Stimulated activated CD8-positive, alpha-beta memory T cell treated with anti-CD3 and anti-CD28 coated beads, Interleukin-4, amount 100 ng/mL, for 1 hour (primary cell): ENCODE measurements at places on chromosomes 12 and 14.
A peak's percentile ranks its signal among the peaks of the same experiment; 100 is the strongest.

- no peak for DNase-seq
Observed at GRCh38 chr12:57998251-57998650, 56.9 kb downstream of the ATP23 start.

- DNase-seq: no peak
Observed at GRCh38 chr12:61750604-61751003, 509.6 kb upstream of the USP15 start.

DNA sequence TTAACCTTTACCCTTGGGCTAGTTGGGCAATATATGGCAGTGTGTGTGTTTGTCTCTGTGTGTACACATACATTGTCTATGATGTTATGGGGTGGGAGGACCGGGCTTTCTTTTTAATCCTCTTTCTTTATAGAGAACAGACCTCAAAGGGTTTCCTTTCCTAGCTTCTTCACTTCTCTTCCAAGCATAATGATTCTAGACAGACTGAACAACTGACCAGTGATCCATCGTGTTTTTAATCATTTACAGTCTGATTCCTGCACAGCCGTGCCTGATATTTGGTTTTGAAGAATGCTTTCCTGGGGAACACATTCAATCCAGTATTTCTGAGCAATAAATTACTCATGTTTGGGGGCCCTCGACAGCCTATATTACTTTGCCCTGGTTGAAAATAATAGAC lies 481.1 kb upstream of the DCN start:
- DNase-seq: no peak

DNA sequence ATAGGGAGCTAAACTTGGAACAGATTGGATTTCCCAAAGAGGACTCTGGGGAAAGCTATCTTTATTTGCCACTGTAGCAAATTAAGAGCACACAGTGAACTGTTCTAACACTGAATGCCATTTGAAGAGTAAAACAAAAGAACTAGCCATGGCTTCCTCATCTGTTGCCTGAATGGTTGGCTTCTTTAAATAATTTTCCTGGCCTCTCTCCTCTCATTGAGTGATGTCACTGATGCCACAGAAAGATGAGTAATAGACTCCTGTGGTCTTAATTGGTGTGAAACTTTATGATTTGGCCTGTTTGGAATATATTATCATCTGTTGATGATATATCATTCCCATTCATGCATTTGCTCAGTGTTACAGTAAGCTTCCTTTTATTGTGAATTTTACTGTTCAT lies 42.5 kb downstream of the WDR20 start:
- DNase-seq: no peak

- no peak for DNase-seq
Observed at GRCh38 chr12:9872162-9872561, 3.0 kb upstream of the CLEC2B start.

DNA sequence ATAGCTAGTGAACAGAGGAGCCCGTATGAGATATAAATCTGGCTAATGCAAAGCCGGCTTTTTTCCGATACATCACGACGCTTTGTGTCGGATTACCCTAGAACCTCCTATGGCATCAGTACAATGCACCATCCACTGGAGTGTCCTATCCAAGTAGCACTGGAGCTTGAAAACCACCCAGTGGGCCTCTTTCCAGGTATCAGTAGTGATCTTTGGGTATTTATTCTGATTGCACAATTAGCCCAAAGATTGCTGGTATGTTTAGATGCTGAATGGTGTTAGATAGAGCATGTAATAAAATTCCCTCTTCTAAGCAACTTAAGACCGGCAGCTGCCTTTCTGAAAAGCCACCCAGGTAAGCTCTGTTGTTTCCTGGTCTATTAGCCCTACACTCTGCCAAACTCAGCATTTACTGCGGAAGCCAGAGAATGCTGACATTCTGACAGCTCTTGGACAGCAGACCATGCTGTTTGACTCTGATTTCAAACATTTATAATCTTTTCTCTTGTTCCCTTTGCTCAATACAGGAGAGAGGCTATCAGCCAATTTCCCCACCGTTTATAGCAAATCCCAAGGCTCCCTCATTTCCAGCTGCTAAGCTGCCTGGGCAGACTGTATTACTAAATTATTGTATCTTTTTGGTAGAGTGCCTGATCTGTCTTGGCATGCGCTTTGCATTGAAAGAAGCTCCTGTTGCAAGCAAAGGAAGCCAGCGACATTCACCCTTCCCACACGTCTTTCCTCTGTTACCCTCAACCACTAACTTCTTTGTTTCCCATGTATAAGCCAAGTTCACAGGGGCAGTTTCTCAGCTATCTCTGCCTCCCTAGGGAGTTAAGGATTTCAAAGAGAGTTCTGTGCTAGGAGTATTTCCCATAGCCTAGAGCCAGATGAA lies 388.3 kb upstream of the GARIN6 start:
- DNase-seq: no peak

DNA sequence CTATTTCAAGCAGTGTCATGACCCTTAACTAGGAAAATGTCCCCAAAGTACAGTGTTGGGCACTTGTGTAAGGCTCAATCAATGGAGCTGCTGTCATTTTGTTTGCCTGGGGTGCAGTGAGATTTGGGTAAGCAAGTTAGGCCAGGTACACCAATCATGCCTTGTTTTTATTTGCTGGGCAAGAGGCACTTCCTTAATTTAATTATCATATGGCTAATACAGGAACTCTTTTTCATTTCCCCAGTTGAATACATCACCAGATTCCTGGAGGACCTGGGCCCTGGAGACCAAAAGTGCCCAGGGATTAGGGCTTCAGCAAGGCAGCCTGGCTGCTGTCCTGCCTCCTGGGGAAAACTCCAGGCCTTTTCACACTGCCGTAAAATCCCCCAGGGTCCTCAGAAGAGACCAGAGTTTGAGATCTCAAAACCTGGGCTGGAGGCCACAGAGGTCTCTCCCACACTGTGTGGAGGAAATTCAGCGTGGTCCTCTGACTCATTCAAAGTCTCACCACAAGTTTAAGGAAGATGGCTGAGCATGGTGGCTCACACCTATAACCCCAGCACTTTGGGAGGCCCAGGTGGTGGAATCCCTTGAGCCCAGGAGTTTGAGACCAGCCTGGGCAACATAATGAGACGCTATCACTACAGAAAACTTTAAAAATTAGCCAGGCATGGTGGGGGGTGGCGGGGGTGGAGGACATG lies 28.4 kb upstream of the FOXN3 start:
- DNase-seq: no peak

GRCh38 chr12:79194595-79194994 lies 330.0 kb downstream of the SYT1 start:
- no peak for DNase-seq

GRCh38 chr12:40105515-40106201 lies at the start of gene SLC2A13:
Gene SLC2A13, minus strand, starts transcription at chr12:40106081. Its CDS starts 273 bp downstream, at chr12:40105808.
- peak; percentile 52 for DNase-seq

- no peak for DNase-seq
Observed at GRCh38 chr14:25756876-25757275, 706.9 kb upstream of the STXBP6 start.

- DNase-seq: no peak
Observed at GRCh38 chr14:24133735-24134134, 2.3 kb upstream of the PSME1 start.
